ENCODE measurements at places on chromosomes 2 and 18.

DNA sequence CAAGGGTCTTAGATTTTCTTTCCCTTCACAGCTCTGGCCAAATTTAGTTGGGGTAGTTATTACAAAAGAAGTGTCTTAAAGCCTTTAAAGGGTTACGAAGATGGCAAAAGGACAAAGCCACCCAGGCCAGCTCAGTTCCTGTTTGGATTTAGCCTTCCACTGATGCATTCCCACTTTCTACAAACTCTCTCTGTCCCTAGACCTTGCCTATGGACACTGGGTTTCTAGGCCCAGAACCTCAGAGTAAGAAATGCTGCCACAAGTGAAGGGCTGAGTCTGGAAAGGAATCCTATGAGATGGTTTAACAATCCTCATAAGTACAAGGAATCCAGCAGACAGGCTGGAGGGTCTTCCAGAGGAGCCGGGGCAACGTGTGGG lies 13.4 kb downstream of the NFE2L2 start:
- DNase-seq, result no peak

- DNase-seq, result no peak
Measured at GRCh38 chr2:54290356-54291025, 34.5 kb upstream of the TSPYL6 start.

DNA sequence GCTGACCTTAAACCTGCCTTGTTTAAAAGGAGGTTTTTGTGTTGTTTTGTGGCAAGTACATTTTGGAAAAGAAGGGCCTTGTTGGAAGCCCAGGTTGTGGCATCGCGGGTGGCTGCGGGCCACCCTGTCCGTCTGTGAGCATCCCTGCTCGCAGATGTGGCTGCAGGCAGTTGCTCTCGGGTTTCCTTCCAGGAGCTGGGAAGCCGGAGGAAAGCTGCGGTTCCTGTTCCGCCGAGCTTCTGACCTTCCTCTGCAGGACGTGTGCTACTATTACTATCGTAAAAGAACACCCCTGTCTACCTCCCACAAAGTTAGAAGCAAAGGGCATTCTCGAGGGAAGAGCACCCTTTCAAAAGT lies 766 bp downstream of the MFF start:
- no peak for DNase-seq

GRCh38 chr2:36403675-36404230 lies 48.2 kb downstream of the CRIM1 start:
- no peak for DNase-seq

GRCh38 chr18:4203568-4204437 lies 251.3 kb downstream of the DLGAP1 start:
- DNase-seq, result no peak

DNA sequence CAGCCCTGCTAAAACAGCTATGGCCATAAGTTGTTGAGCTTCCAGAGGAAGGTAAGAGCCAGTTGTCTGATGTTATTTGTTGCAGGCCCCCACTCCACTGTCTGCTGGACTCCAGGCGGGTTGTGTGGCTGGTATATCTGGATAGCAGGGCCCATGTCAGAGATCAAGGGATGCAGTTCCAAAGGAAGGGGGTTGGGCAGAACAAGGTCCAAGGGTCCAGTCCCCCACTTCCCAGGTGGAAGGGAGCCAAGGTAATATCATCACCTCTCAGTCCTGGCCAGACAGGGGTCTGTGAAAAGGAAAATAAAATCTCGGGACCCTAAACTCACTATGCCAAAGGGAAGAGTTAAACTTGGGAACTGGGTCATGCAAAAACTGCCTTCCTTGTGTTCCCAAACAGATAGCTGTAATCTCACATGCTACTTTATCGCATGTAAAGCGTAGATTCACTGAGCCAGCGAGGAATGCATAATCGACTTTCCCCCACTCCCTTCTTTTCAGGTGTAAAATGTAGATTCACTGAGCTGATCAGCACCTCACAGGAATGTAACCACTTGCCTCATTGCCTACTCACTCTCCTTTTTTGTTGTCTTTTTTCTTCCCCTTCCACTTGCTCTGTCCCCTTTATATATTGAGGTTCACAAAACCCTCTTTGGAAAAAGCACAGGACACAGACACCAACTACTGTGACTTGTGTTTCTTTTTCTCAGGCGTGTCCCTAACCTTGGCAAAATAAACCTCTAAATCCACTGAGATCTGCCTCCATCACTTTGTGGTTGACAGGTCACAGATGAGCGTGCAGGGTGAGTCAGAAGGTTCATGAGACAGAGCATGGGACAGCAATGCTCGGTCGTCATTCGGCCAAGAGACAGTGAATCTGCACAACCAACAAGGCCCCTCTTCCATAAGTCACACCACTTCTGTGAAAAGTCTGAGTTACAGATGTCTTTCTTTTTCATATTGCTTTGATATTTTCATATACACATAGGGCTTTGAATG lies 255.3 kb upstream of the SIX2 start:
- no peak for DNase-seq
